ENCODE measurements at places on chromosomes 12 and 14.

GRCh38 chr12:17853054-17853453 is 236.9 kb downstream of the RERGL start:
- no peak for DNase-seq

DNA sequence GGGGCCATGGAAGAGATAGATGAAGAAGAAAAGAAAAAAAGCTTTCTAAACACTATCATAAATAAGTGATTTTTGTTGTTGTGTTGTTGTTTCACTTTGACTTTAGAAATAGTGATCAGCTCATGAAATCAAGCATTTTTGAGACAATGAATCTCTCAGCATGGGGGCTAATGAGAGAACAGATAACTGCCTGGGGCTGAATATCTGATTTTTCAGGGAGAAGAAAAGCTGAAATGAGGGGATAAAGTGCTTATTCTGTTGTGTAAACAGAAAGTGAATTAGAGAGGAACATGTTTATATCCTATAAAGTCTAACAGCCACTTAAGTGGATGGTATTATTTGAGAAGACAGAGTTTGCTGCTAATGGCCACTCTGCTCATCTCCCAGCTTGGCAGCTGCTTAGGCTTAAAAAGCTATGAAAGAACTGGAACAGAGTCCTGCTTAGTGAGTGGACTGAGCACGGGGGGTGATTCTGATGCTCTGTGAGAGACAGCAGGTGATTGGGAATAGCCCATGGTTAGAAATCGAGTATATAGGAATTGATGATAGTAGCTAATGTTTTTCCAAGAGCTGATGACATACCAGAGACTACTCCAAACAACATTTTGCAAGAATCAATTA is 646.1 kb upstream of the TMEM132C start:
- no peak for DNase-seq

- DNase-seq, result no peak
These were observed 218.0 kb downstream of the DUSP6 start for GRCh38 chr12:89134213-89134770.

- DNase-seq, result no peak
These were observed 33.6 kb downstream of the E2F7 start for GRCh38 chr12:77031745-77032144.

DNA sequence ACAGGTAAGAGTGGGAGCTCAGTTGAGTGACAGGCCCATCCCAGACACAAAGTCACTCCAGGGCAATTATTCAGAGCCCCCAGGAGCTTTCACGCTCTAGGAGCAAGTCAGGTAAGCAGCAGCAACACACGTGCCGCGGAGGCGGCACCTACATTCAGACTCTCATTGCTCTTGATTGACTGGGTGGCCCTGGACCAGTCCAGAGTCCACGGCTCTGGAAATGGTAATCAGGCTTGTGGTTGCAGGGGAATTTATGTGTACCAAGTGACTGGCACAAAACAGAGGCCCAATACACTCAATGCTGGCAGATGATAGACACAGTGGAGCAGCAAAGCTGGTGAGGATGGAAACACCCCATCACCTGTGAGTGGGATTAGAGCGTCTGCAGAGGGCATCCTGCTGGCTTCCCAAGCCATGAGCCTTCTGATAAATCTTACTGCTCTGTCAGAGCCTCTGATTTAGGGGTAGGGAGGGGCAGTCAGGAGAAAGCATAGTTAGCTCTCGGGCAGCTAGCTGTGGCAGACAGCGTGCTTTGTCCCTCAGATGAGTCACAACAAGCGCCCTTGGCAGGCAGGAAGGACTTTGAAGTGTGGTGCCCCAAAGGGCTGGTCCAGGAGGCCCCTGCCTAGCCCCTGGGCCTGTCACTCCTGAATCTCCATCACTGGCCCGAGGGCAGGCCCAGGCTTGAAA is 344.7 kb downstream of the CACNA1C start:
- no peak for DNase-seq

DNA sequence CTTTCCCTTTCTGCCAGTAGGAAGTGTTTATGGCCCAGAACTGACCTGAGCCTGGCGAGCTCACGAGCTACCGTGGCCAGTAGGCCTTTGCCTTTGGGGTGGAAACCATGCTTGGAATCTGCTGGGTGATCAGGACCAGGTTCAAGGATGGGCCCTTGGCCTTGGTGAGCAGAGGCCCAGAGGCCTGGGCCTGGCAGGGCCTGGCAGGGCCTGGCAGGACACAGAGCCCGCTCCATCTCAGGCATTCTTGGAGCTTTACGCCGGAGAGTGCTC is 184.8 kb upstream of the RTL1 start:
- no peak for DNase-seq

- no peak for DNase-seq
These were observed 481.4 kb downstream of the MDGA2 start for GRCh38 chr14:47194055-47194454.

- no peak for DNase-seq
These were observed 1.6 kb downstream of the LRP1 start for GRCh38 chr12:57129889-57130288.

- DNase-seq, result no peak
These were observed 109.9 kb downstream of the RIMBP2 start for GRCh38 chr12:130606231-130606630.

GRCh38 chr12:98053202-98053601 is 462.2 kb upstream of the TMPO start:
- DNase-seq, result no peak

DNA sequence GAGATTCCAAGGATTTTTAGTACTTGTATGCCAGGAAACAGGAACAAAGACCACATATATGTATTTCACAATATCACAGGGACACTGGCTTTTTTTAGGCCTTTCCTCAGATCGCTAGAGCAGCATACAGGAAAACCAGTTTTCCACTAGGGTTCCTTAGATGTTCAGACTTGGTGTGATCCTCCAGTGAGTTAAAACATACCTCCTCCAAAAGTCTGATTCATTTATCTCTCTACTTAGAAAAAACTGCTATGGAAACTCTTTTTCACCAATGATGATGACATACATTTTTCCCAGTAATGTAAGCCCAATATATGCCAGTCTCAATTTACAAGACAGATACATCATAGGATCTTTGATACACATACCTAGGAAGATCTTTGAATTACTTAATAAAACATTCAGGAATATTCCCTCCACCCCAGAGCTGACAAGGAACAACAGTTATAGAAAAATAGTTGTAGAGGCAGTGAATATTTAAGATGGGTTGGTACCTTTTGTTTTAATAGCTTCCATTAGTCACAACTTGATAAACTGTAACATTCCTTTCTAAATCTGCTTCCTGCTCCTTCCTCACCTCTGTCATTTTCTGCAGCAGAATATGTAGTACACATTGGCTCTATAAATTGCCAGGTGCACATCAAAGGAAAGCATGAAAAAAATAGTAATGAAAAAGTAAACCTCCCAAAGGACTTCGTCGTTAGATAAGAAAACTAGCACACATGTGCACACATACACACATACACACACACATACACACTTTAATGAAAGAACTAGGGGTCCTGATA is 27.5 kb downstream of the BCAT1 start:
- no peak for DNase-seq

DNA sequence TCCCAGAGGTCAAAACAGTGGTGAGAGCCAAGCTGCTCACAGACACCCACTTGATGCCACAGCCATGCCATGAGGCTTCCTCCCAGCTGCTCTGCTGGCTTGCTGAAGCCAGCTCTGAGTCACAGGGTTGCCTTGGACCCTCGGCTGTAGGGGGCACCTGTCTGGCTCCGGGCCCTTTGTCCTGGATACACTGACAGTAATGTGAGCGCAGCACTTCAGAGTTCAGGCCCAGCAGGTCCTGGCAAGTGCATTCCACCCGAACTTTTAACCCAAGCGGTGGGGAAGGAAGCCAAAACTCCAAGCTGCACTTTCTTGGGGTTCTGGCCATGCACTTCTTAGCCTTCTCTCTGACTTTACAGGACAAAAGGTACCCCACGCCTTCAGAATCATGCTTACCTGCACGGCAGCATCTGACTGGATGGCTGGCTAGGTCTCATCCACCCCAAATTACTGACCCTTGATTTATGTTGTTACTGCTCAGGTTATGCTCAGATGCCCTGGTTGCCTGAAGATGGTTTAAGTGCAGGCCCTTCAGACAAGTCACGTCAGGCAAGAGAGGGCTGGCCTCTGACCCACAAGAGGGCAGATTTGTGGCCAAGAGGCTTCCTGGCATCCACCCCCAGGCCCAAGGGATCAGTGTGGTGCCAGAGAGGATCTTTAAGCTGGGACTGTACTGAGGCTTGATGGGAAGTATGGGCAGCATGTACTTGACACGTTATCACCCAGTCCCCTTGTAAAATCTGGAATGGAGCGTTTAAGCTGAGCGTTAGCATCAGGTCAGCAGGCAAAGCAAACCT is 24.8 kb downstream of the SLC25A29 start:
- DNase-seq, result no peak

DNA sequence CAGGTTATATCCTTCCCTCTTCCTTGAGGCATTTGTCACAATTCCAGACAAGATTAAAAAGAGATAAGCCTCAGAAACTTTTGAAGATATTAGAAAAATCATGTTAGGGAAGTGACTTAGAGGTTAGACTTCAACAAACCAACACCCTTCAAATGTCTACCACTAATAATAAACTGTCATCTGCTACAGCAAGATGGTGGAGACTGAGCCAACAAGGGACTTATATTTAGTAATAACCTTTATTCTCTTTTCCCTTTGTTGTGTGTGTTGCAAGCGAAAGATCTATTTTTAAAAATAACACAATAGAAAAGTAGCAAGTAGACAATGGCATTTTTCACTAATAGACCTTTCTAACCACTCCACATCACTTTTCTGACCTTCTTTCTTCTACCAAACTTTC is 28.6 kb downstream of the PRICKLE1 start:
- DNase-seq, result no peak

DNA sequence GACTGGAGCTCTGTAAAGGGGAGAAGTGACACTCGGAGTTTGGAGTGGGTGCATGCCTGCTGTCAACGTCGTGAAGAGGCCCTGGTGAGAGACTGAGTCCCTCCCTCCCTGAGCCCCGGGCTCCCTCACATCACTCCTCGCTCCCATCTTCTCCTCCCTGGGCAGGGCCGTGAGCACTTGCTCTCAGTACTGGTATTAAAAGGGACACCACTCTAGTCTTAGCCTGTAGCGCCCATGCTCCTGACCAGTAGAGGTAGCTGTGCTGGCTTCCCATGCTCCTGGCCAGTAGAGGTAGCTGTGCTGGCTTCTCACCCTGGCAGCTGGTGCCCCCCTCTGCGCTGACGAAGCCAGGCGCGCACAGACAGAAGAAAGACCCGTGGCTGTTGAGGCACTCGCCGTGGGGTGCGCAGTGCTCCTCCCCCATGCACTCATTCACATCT is 14.7 kb downstream of the ISCA2 start:
- DNase-seq, result no peak

GRCh38 chr12:56451147-56451546 is 1.9 kb upstream of the TIMELESS start:
- no peak for DNase-seq

- DNase-seq, result no peak
These were observed 4.5 kb upstream of the SH2B3 start for GRCh38 chr12:111401167-111401605.

- no peak for DNase-seq
These were observed 1493.6 kb downstream of the AACS start for GRCh38 chr12:126558810-126559209.

All from pons (tissue), 1 donor.